Cardiac muscle cell (in vitro differentiated cells and primary cell): ENCODE measurements at places on chromosomes 2 and 18. TPM values are rescaled to one million over a fixed set of nuclear protein-coding genes. Genes with fewer than 3 reads are reported as not detected.

- H3K27ac ChIP-seq: no peak overlapping the region
- H3K4me1 ChIP-seq: no peaks in the 10 kb centered on the region
- no peaks in the 10 kb centered on the region for H3K27me3 ChIP-seq
- H3K36me3 ChIP-seq: no peaks in the 10 kb centered on the region
Observed at GRCh38 chr2:147524912-147525311, 319.9 kb upstream of the ACVR2A start.

GRCh38 chr2:48508461-48509124, 21.4 kb upstream of the STON1 start:
- H3K27me3 ChIP-seq: no peaks in the 10 kb centered on the region
- peaks cover 10% of the 10 kb centered on the region for H3K36me3 ChIP-seq
- no peak overlapping the region for H3K4me3 ChIP-seq
- peaks cover 11% of the 10 kb centered on the region for H3K4me1 ChIP-seq
- peak; percentile 38 for DNase-seq

DNA sequence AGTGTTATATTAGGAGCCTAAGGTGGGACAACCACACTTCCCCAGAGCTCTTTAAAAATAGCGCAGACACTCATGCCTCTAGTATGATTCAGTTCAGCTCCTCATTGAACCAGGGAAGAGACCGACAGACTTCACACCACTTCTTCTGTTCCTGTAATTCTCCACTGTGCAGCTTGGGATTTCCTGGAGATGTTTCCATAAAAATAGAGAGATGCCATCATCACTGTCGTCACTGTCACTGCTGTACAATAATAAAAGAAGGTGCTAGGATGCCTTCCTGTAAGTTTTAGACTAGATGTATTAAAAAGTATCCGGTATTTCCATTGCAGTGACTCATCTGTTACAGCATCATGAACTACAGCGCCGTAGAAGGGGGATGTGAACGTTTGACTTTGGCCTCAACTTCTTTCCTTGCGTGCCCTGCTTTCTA, 110.9 kb downstream of the FAM210A start:
- no peak overlapping the region for H3K4me3 ChIP-seq
- H3K27ac ChIP-seq: no peak overlapping the region
- peaks cover 25% of the 10 kb centered on the region for H3K27me3 ChIP-seq
- no peaks in the 10 kb centered on the region for H3K36me3 ChIP-seq
- no peak for DNase-seq
- H3K4me1 ChIP-seq: peaks cover 24% of the 10 kb centered on the region

GRCh38 chr2:60306267-60306861, 247.1 kb downstream of the BCL11A start:
- no peak overlapping the region for H3K27ac ChIP-seq
- H3K4me3 ChIP-seq: no peak overlapping the region
- H3K36me3 ChIP-seq: no peaks in the 10 kb centered on the region
- peaks cover 2% of the 10 kb centered on the region for H3K4me1 ChIP-seq
- DNase-seq: peak; percentile 10

GRCh38 chr2:127637725-127638252, 8.2 kb upstream of the GPR17 start:
- no peaks in the 10 kb centered on the region for H3K4me1 ChIP-seq
- no peak for DNase-seq
- no peaks in the 10 kb centered on the region for H3K36me3 ChIP-seq
- no peaks in the 10 kb centered on the region for H3K27me3 ChIP-seq

GRCh38 chr2:106191511-106192016, 2.5 kb downstream of the UXS1 start:
- H3K36me3 ChIP-seq: no peaks in the 10 kb centered on the region
- no peak overlapping the region for H3K4me3 ChIP-seq
- H3K27ac ChIP-seq: no peak overlapping the region
- no peaks in the 10 kb centered on the region for H3K27me3 ChIP-seq
- no peak for DNase-seq

DNA sequence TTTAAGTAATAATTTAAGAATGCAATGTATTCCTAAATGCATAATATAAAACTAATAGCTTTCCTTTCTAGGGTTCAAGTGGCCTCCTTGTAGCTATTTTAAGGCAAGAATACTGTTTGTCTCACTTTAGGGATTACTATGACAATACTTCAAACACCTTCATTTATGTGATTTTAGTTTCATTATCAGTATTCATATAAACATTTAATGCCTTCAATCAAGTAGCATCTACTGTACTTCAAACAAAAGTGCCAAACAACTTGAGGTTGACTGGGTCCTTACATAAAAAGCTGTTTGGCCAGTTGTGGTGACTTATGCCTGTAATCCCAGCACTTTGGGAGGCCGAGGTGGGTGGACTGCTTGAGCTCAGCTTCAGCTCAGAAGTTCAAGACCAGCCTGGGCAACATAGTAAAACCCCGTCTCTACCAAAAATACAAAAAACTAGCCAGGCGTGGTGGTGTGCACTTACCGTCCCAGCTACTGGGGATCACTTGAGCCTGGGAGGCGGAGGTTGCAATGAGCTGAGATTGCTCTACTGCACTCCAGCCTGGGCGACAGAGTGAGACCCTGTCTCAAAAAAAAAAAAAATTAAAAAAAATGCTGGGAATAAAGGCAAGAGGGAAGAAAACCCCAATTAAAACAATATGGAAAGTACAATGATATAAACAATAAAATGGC, 9.3 kb downstream of the MEX3C start:
- no peaks in the 10 kb centered on the region for H3K27me3 ChIP-seq
- DNase-seq: no peak
- H3K27ac ChIP-seq: no peak overlapping the region
- no peaks in the 10 kb centered on the region for H3K36me3 ChIP-seq
- peaks cover 28% of the 10 kb centered on the region for H3K4me1 ChIP-seq

DNA sequence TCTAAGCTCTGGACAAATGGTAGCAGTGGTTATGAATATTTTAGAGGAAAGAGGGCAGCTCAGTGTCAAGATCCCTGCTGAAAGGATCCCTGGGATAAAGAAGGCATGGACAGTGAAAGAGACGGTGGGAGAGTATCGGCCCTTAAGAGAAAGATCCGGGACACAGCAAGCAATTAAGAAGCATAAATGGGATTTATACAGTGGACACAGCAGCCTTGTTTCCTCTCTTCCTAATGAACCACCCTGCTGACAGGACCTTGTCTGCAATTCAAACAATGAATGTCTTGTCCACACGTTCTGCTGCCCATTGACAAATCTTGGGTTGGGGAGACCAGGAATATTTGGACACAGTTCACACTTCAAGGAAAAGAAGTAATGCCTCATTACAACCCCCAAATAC, 16.5 kb downstream of the CPLX4 start:
- peaks cover 41% of the 10 kb centered on the region for H3K27me3 ChIP-seq
- H3K27ac ChIP-seq: no peak overlapping the region
- no peaks in the 10 kb centered on the region for H3K4me1 ChIP-seq

- H3K27ac ChIP-seq: no peak overlapping the region
- H3K4me1 ChIP-seq: no peaks in the 10 kb centered on the region
- no peak for DNase-seq
- H3K36me3 ChIP-seq: no peaks in the 10 kb centered on the region
Observed at GRCh38 chr2:67544286-67544685, 147.2 kb downstream of the ETAA1 start.

DNA sequence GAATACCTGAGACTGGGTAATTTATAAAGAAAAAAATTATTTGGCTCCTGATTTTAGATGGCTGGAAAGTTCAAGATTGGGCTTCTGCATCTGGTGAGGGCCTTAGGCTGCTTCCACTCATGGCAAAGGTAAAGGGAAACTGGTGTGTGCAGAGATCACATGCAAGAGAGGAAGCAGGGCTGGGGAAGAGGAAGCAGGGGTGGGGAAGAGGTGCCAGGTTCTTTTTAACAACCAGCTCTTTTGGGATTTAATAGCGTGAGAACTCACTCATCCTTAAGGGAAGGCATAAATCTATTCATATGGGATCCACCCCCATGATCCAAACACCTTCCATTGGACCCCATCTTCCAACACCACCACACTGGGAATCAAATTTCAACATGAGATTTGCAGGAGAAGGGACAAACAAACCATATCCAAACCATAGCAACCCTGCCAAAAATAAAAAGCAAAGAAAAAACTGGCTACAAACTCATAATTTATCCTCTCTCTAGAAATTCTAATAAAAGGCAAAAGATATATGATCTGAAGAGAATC, 30.4 kb downstream of the PRKRA start:
- no peak for DNase-seq
- H3K4me3 ChIP-seq: no peak overlapping the region
- no peaks in the 10 kb centered on the region for H3K36me3 ChIP-seq
- H3K27me3 ChIP-seq: no peaks in the 10 kb centered on the region

DNA sequence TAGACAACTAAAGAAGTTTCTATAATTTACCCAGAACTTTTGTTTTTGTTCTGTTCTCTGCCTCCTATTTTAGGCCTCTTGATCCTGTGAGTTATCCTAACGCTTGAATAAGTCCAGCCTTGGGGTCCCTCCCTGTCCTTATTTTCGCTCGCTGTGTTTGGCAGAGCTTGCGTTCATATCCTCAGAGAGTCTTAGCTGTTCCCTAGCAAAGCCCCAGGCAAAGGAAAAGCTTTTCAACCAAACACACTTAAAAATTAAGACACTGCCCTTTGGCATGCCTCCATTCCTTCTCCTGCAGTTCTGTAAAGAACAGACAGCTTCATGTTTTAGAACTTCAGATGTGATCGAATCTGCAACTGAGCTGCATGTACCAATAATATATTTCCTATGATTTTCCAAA, 517.2 kb downstream of the SUCLG1 start:
- no peaks in the 10 kb centered on the region for H3K27me3 ChIP-seq
- peaks cover 9% of the 10 kb centered on the region for H3K4me1 ChIP-seq
- no peak for DNase-seq
- no peaks in the 10 kb centered on the region for H3K36me3 ChIP-seq

GRCh38 chr2:48728840-48729239, 26.7 kb downstream of the LHCGR start:
- no peak overlapping the region for H3K27ac ChIP-seq
- H3K4me3 ChIP-seq: no peak overlapping the region
- no peaks in the 10 kb centered on the region for H3K4me1 ChIP-seq
- DNase-seq: no peak
- H3K27me3 ChIP-seq: no peaks in the 10 kb centered on the region

GRCh38 chr2:160457588-160457987, 36.0 kb downstream of the RBMS1 start:
- no peak overlapping the region for H3K27ac ChIP-seq
- H3K4me1 ChIP-seq: peaks cover 13% of the 10 kb centered on the region
- H3K4me3 ChIP-seq: no peak overlapping the region

- no peak overlapping the region for H3K4me3 ChIP-seq
- peaks cover 14% of the 10 kb centered on the region for H3K4me1 ChIP-seq
- DNase-seq: no peak
- H3K36me3 ChIP-seq: no peaks in the 10 kb centered on the region
- H3K27ac ChIP-seq: no peak overlapping the region
- H3K27me3 ChIP-seq: no peaks in the 10 kb centered on the region
Observed at GRCh38 chr2:138280999-138281695, 220.4 kb upstream of the SPOPL start.

- no peak overlapping the region for H3K27ac ChIP-seq
- no peaks in the 10 kb centered on the region for H3K4me1 ChIP-seq
- no peaks in the 10 kb centered on the region for H3K27me3 ChIP-seq
Observed at GRCh38 chr2:155839991-155840390, 492.5 kb downstream of the NR4A2 start.

GRCh38 chr2:81050580-81051095, 746.1 kb upstream of the LRRTM1 start:
- DNase-seq: no peak
- no peaks in the 10 kb centered on the region for H3K36me3 ChIP-seq
- no peak overlapping the region for H3K4me3 ChIP-seq
- H3K27me3 ChIP-seq: no peaks in the 10 kb centered on the region
- H3K4me1 ChIP-seq: no peaks in the 10 kb centered on the region
- no peak overlapping the region for H3K27ac ChIP-seq

DNA sequence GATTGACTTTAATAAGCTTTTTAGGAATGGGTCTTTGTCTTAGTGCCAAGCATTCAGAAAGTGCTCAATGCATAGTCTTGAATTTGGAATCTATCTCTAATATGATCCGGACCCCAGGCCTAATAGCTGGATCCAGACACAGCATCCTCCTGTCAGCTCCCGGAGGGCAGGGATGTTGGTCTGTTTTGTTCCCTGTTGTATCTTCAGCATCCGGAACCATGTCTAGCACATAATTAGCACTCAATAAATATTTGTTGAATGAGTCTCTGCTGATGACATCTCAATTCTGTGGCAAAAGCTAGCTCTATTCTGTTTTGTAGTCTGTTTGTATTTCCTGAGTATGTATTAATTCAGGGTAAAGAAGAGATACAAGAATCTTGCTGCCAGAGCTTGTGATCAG, 169.1 kb downstream of the DCDC2C start:
- no peaks in the 10 kb centered on the region for H3K27me3 ChIP-seq
- peaks cover 11% of the 10 kb centered on the region for H3K4me1 ChIP-seq
- H3K4me3 ChIP-seq: no peak overlapping the region
- no peaks in the 10 kb centered on the region for H3K36me3 ChIP-seq
- H3K27ac ChIP-seq: no peak overlapping the region

- DNase-seq: no peak
- H3K4me3 ChIP-seq: no peak overlapping the region
- no peaks in the 10 kb centered on the region for H3K27me3 ChIP-seq
- no peaks in the 10 kb centered on the region for H3K36me3 ChIP-seq
- no peaks in the 10 kb centered on the region for H3K4me1 ChIP-seq
Observed at GRCh38 chr2:169975221-169975620, 148.0 kb downstream of the UBR3 start.

GRCh38 chr2:223086370-223086981, 34.5 kb downstream of the KCNE4 start:
- H3K4me3 ChIP-seq: no peak overlapping the region
- no peak for DNase-seq
- no peaks in the 10 kb centered on the region for H3K36me3 ChIP-seq
- no peaks in the 10 kb centered on the region for H3K27me3 ChIP-seq
- H3K4me1 ChIP-seq: peaks cover 8% of the 10 kb centered on the region

DNA sequence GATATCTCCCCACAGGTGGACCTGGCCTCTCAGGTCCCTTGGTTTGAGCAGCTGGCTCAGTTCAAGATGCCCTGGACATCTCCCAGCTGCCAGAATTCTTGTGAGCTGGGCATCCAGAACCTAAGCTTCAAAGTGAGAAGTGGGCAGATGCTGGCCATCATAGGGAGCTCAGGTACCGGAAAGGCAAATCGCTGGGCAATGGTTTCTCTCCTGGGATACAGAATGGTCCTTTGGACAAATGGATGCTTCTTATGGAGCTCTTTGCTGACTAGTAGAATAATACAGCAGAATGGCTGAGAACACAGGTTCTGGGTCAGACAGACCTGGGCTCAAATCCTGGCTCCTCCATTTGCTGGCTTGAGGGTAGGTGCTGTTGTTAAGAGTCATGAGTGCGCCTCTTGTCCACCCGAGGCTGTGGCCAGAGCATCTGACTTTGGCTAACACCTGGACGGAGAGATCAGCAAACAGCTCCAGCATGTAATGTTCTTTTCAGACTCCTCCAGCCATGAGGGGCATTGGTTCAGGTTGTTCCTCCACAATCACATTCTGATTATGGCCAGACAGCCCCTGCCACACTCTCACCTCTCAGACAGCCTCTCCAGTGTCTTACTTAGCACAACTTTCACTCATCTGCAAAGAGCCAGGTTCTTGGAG, 7.5 kb downstream of the ABCG8 start:
- H3K27me3 ChIP-seq: no peaks in the 10 kb centered on the region
- no peak for DNase-seq
- no peak overlapping the region for H3K27ac ChIP-seq
- no peaks in the 10 kb centered on the region for H3K36me3 ChIP-seq
- H3K4me1 ChIP-seq: no peaks in the 10 kb centered on the region

GRCh38 chr2:26718949-26719686, 26.6 kb downstream of the KCNK3 start:
- H3K27ac ChIP-seq: no peak overlapping the region
- H3K4me3 ChIP-seq: no peak overlapping the region
- no peaks in the 10 kb centered on the region for H3K36me3 ChIP-seq
- H3K27me3 ChIP-seq: no peaks in the 10 kb centered on the region
- H3K4me1 ChIP-seq: peaks cover 11% of the 10 kb centered on the region
- no peak for DNase-seq

Gene ST8SIA5
- 0.67 TPM in 1 of 2 replicates, not detected in the other for total RNA-seq

Gene RAB27B
- 0.09 and 0.14 TPM in 2 replicates for total RNA-seq

Gene RETREG2
- 72.0 and 74.0 TPM in 2 replicates for total RNA-seq

Gene GLI2
- 9.5 and 13.8 TPM in 2 replicates for total RNA-seq

Gene PDE11A
- 3.4 and 3.6 TPM in 2 replicates for total RNA-seq

Gene ACTR1B
- 103 and 109 TPM in 2 replicates for total RNA-seq

Gene POTEJ
- total RNA-seq: 1.1 and 4.1 TPM in 2 replicates

Gene CD207
- total RNA-seq: not detected in 2 replicates
